Stomach (tissue), 19 donors: ENCODE measurements at places on chromosomes 7 and 10. TPM values are rescaled to one million over a fixed set of nuclear protein-coding genes. Genes with fewer than 3 reads are reported as not detected.

The PIP gene
- total RNA-seq = not detected

The HOXA11 gene
- not detected for total RNA-seq

DNA sequence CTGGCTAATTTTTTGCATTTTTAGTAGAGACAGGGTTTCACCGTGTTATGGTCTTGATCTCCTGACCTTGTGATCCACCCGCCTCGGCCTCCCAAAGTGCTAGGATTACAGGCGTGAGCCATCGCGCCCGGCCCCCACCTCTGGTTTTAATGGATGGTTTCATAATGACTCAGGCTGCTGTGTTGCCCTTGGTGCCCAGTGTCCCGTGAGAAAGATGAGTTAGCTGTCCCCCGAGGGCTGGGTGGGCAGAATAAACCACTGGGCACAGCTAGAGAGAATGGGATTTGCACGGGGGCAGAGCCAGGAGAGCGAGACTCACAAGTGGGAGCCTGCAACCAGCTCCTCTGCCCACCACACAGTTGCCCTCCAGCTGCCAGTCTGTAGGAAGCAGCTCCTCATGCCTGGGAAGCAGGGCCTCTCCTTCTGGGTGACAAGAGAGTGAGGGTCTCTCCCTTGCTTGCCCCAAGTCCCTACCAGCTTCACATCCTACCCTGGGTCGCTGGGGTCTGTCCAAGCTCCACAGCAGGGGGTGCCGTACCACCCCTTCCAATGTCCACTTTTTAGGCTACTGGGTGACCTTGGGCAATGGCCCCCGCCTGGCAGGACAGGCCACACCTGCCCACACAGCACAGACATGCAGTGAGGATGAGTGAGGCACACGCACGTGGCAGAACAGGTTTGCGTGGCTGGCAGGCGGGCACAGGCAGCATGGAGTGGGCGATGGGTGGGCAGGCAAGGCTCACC lies 16.1 kb upstream of the NDST2 start:
- H3K4me1 ChIP-seq = no peaks in the 10 kb centered on the region
- H3K27ac ChIP-seq = no peak overlapping the region
- H3K27me3 ChIP-seq = no peaks in the 10 kb centered on the region
- no peak overlapping the region for H3K4me3 ChIP-seq
- no peak for DNase-seq
- peaks cover 67% of the 10 kb centered on the region for H3K36me3 ChIP-seq

GRCh38 chr7:96253441-96253840 lies 68.5 kb downstream of the SLC25A13 start:
- no peaks in the 10 kb centered on the region for H3K36me3 ChIP-seq
- no peak overlapping the region for H3K4me3 ChIP-seq
- no peak overlapping the region for H3K27ac ChIP-seq
- no peaks in the 10 kb centered on the region for H3K27me3 ChIP-seq

GRCh38 chr7:29444267-29444666 lies 119.4 kb upstream of the PRR15 start:
- DNase-seq = no peak
- H3K36me3 ChIP-seq = no peaks in the 10 kb centered on the region
- H3K27me3 ChIP-seq = no peaks in the 10 kb centered on the region
- no peak overlapping the region for H3K27ac ChIP-seq

DNA sequence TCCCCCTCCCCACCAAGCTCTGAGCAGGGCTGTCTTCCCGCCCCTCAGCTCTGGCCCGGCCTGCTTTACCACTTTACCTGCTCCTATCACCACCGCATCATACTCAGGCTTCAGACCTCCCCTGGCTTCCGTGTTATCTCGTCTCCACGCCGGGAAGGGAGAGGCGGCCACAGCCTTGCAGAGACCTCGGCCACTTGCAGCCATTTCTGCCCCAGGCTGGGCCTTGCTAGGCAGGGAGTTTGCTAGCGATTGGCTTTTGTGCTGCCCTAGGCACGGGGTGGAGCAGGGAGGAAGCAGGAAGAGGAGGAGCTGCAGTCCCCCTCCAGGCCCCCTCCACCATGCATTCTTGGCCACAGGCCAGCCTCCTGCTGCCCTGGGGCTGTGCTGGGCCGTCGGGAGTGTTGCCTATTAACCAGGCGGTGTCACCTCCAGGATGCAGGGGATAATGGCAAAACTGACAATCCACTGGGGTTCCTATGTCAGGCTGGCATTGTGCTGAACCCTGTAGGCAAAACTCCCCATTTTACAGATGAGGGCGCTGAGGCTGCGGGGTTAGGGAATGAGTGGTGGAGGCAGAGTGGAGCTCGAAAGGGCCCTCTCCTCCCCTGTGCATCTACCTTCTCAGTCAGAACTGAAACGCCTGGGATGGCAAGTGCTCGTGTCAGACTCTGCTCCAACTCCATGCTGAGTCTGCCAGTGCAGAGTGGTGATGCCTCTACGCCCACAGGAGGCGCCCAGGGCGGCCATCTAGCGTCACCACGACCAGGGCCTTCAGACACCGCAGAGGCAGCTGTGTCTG lies at the start of gene PYROXD2:
TSS of gene PYROXD2 (minus strand) at position 251 of the 799 bp plus-strand sequence. CDS start at position 204, 47 bp downstream.
- no peaks in the 10 kb centered on the region for H3K27me3 ChIP-seq
- H3K4me3 ChIP-seq = peak within 1 kb of the TSS; percentile 45
- peak within 1 kb of the TSS; percentile 84 for H3K27ac ChIP-seq
